ENCODE measurements at places on chromosomes 6 and 20.

DNA sequence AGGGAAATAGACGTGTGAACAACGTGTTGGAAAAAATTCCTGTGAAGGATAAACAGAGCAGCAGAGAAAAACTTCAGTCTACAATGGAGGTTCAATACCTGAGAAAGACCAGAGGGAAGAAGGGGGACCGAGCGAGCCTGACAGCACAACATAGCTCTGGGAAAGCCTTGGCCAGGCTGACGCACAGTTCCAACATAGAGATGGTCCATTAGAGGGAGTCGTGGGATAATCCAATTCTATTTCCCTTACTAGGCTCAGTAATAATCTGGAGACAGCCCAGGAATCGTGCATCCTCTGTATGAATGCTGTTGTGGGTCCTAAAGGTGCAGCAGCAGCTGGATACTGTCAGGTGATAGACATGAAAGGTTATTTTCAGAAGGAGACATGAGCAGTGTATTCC lies 370.8 kb upstream of the BTBD3 start:
- DNase-seq = peak; percentile 8

DNA sequence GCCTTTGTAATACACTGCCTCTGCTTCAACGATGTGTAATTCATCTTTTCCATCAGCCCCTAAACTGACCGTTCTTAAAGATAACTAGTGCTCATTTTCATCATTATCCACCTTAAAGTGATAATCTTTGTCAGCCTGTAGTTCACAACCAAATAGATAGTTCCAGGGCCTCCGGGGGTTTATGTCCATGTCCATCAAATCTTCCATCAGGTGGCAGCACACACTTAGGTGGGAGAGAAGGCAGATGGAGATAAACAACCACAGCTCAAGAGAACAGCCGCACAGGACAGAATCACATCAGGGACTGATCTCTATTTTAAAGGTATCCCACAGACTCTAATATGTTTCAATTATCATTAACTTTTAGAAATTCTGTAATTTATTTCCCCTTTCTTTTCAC lies 90.9 kb downstream of the LMBRD1 start:
- no peak for DNase-seq

GRCh38 chr20:45052698-45053429 lies 48.1 kb downstream of the KCNS1 start:
- DNase-seq = no peak

DNA sequence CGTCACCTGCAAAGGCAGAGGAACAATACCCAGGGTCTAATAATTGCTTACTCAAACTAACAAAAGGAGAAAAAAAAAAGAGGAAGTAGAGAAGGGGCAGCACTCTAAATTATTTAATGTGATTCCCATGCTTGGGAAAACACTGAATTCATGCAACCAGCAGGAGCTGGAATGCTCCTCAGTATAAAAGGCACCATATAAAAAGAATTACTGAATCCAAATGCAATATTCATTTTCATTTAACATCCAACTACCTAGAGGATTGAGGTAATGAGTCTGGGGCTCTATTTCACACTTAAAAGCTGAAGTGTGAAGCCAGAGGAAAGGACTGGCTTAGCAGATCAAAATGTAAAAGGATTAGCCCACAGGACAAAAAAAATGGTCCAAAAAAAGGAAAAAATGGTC lies 8.7 kb downstream of the B4GALT5 start:
- no peak for DNase-seq

DNA sequence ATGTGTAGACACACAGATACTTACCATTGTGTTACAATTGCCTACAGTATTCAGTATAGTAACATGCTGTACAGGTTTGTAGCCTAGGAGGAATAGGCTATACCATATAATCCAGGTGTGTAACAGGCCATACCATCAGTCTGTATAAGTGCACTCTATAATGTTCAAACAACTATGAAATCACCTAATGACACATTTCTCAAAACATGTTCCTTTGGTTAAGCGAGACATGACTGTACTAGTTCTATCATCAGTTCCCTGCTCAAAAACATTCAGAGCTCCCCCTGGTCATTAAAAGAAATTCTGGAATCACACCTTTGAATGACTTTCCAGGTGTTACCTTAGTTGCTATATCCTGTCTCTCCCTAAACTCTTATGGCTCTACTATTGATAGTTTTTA lies 70.4 kb upstream of the SLC2A12 start:
- no peak for DNase-seq

DNA sequence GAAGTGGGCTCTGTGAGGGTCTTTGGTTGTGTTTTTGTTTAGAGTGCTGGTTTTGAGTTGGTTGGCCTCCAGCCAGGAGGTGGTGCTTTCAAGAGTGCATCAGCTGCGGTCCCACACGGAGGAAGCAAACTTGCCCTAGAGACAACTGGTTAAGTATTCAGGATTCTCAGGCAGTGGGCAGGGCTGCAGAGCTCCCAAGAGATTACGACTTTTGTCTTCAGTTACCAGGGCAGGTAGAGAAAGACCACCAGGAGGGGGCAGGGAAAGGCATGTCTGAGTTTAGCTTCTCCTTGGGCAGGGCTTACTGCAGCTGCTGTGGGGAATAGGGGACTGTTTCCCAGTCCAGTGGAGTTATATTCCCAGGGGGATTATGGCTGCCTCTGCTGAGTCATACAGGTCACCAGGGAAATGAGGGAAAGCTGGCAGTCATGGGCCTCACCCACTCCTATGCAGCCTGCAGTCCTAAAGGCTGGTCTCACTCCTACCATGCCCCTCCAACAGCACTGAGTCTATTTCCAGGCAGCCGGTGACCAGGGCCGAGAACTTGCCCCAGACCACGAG lies 64.3 kb downstream of the TTI1 start:
- no peak for DNase-seq

GRCh38 chr20:54680872-54681619 lies 205.7 kb downstream of the DOK5 start:
- DNase-seq = no peak

- DNase-seq = no peak
These were observed 16.2 kb upstream of the BCAS1 start for GRCh38 chr20:54086507-54087039.

GRCh38 chr6:75391276-75391675 lies 102.3 kb downstream of the FILIP1 start:
- DNase-seq = no peak

DNA sequence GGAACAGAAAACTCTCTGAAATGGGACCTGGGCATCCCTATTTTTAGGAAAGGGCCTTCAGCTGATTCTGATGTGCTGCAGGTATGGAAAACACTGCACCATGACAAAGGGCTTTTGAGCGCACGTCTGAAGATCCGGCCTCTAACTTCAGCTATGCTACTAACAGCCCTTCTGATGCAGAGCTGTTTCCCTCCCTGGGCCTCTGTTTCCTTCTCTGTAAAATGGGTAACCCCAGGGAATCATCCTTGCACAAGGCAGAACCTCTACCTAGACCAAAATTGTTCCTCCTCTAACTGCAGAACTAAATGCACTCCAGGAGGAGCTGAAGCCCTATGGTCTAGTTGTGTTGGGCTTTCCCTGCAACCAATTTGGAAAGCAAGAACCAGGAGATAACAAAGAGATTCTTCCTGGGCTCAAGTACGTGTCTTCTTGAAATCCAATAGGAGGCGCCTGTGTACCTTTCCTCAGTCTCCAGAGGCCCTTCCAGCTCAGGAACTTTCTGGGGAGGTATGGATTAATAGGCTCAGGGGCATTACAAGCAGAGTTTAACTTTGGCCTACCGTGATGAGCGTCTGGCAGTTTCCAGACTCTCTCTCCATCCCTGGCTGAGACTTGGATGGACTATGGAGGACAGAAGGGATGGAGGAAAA lies 5.9 kb downstream of the GPX5 start:
- no peak for DNase-seq

DNA sequence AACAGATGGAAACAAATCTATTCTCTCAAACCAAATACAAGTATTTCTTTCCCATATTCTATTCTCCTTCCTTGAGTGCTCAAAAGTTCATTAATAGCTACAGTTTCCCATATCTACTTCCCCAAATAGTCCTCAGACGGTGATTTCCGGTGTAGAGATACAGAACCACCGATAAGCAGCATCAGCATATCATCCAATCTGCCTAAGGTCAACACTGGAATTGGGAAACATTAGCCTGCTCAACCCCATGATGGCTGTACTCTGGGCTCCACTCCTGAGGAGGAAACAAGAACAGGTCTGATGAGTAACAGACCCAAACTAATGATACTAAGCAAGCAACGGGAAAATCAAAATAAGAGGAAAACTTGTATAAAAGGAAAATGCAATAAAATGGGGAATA lies 115.6 kb downstream of the EPB41L2 start:
- DNase-seq = no peak

DNA sequence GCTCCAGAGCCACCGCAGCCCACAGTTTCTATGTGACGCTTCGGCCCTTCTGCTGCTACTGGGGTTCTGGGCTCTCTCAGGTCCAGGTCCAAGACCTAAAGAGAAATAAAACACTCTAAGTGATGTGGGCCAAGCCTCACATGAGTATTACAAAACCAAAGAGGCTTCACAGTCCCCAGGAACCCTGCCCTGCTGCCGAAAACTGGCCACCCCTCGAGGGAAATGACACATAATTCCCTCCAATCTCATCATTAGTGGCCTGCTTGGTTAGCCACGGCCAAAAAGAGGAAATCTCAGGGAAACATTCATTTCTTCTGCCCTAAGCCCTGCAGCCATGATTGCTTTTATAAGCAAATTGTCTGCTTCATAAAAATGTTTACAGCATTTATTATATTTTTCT lies 32.5 kb downstream of the DLL1 start:
- DNase-seq = no peak

DNA sequence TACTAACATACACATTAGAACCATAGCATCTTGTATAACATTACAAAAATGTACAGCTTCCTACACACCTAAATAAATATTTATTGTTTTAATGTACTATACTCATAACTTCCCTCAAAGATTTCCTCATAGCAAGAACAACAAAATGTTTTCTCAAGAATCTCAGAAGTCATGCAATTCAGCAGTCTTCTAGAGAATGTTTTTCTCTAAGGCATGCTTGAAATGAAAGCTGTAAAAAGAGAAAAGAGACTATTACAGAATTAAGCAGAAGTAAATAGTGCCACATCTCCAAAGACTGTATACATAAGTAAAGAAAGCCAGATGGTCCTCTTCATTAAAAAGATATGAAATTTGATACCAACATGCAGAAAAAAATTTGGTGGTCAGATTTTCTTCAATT lies 672.2 kb downstream of the EPM2A start:
- no peak for DNase-seq

GRCh38 chr20:23009636-23010035 lies 25.5 kb upstream of the SSTR4 start:
- no peak for DNase-seq

DNA sequence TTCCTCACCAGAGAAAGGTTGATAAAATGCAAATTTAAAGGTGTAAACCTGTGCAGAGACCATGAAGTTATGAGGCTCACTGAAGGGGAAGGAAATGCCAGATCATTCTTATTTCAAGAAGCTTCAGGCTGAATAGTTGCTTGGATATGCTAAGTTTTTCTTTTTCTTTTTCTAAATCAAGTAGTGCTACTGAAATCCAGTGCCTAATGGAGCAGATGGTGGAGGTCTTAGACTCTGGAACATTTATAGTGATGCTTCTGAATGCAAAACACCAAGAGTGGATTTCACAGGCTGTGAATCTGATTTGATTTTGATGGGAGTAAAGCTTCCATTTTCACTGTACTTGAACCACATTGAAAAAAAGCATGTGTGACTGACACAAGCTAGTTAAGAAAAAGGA lies 151.2 kb upstream of the BEND3 start:
- no peak for DNase-seq

GRCh38 chr6:121984956-121985355 lies 414.5 kb upstream of the HSF2 start:
- DNase-seq = no peak

DNA sequence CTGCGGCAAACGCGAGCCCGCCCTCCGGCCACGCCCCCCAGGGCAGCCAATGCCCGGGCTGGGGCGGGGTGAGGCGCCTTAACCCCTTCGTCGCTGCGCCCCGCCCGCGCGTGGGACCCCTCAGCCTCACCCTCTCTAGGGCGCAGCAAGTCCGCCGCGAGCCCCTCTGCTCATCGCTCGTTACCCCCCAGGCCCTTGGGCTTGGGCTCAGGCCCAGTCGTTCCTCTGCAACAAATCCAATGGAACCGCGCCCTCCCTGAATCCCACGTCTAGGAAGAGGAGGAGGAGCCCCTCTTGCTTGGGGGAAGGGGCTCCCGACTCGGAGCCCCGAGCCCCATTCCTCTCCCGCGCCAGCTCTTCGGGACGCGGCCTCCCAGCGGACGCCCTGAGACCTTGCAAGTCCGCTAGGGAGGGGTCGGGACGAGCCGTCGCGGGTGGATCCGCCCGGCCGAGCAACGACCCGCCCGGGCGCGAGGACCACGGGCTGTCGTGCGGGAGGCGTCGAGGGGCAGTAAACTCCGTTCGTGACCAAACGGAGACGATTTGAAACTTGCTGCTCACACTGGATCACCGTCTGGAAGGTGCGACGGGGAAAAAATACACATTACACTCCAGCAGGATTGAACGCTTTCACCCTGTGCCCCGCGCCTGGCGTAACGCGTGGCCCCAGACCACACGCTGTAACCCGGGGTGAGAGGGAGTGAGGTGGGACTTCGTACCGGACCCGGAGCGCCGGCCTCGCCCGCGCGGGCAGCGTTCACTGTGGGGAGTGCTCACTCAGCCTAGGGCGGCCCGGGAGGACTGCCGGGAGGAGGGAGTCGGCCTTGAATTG lies 477 bp upstream of the LZTS3 start:
- DNase-seq = peak; percentile 86

GRCh38 chr6:219019-219570 lies 73.2 kb upstream of the DUSP22 start:
- DNase-seq = no peak

DNA sequence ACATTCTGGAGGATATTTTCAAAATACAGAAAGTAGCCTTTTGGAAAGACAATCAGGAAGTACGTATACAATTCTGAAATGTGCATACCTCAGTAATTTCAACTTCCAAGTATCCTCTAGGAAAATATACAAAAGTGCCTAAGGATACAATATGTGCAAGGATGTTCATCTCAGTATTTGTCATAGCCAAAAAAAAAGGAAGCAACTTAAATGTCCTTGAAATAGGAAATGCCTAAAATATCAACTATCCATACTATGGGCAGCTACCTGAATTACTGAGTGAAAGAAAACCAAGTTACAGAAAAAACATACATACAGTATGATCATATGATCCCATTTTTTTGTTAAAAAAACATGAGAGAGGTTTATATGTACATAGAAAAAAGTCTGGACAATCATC lies 1.5 kb downstream of the PPIL1 start:
- DNase-seq = no peak

DNA sequence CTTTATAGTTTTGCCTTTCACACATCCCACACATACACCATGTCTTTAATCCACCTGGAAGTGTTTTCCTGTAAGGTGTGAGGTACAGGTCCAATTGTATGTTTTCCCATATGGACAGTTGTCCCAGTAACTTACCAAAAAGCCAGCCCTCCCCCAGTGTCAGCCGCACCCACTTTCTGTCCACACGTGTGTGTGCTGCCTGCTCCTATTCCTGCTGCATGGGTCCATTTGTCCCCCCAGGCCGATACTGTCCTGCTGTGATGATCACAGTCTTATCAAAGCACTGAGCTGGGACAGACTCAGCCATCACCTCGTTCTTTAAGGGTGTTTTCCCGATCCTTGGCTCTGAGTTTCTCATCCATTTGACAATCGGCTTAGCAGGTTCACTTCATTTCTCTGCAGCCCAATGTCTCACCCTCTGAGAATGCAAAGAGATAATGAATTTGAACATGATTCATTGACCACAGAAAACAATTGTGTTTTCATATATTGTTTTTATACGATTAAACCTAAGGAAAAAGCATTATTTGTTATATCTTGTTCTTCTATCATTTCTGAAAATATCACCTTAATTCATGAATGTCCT lies 9.6 kb downstream of the VSX1 start:
- no peak for DNase-seq

GRCh38 chr6:133768656-133769295 lies 120.1 kb upstream of the TCF21 start:
- no peak for DNase-seq
